GM04504 (cell line): ENCODE measurements at places on chromosomes 6 and 20.

DNA sequence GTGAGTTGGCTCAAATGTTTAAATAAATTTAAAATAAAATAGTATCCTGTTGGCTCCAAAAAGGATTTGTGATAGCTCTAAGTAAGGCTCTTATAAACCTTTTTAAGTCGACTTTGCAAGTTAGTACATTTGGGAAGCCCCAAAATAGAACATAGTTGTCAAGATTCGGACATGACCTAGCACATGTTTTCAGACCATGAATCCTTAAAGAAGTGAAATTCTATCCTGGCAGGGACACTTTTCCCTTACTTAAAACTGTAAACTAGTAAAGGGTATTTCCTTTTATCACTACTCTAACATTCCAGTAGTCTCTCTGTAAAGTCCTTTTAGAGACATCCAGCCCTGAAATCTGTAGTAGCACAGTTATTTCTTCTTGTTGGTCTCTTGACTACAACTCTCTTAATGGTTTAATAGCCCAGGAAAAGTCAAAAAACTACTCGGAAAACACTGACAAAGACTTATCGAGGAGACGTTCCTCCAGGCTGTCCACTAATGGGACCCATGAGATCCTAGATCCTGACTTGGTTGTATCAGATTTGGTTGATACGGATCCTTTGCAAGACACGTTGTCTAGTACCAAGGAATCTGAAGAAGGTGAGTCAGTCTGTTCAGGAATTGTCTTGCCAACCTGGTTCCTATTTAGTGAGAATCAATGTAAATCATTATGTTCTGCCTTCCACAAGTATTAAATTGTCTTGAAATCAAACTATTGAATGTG, 83.6 kb downstream of the SCAND1 start:
- DNase-seq: no peak

DNA sequence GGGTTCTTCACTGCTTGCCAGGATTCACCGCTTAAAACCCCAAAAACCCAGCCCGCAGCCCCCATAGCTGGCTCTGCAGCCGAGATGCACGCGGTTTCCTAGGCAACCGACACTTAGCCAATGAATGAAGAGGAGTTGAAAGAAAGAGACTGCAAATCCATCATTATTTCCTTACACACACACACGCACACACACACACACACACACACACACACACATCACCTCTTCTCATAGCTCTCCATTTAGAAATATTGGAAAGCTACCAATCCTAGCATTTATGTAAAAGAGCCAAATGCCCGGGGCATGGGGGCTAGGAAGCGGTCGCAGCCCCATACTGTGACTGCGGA, 3.4 kb upstream of the TUBB2B start:
- DNase-seq: no peak

GRCh38 chr6:14231501-14232280, 114.1 kb downstream of the CD83 start:
- no peak for DNase-seq

- no peak for DNase-seq
Observed at GRCh38 chr20:37904008-37904642, 1.2 kb downstream of the VSTM2L start.

- no peak for DNase-seq
Observed at GRCh38 chr20:34536798-34537394, 20.7 kb downstream of the DYNLRB1 start.

DNA sequence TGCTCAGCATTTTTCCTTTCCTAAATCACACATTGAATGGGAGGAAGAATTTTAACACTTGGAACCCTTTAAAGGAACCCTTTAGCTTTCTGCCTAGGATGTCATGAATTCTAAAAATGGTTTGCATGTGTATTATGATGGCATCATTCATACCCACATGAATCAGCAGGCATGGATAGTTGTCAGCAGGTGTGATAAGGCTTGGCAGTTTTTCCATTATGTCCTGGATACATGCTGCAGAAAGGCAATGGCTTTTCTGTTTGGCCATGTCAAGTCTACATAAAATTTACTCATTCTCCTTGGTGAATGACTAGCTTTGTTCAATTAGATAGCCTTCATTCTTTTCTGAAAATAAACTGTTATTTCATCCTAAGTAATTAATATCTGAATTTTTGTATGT, 353.7 kb downstream of the GRIK2 start:
- no peak for DNase-seq

DNA sequence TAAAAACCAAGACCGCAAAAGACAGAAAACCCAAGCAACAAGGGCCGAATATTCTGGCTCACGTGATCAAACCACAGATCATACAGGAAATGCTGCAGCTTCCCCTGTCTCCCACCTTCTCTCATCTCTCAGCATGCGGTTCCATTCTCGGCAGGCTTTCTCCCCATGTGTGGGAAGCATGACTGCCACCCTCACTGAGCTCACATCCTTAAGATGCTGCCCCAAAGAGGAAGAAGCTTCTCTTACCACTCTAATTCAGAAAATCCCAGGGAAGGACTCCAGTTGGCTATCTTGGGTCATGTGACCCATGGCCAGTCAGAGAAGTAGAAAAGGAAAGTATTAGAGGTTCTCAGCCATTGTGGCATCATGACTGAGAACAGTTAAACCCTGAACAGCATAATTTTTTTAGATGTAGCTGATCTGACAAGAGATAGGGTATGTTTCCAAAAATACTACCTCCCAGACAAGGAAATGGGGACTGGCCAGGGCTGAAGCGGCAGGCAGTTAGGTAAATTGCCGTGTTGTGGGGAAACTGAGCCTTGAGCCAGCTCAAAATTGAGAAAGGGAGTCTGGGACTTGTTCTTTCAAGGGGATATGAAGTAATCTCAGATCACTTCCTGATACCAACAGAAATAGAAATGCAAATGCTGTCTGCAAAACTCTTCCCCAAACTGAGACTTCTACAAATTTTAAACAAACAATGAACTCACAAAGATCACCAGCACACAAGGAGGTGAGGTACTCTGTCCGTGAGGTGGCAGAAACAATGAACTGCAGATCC, 37.1 kb upstream of the GRM4 start:
- no peak for DNase-seq
